ENCODE measurements at places on chromosomes 6 and 20. TPM values are rescaled to one million over a fixed set of nuclear protein-coding genes. Genes with fewer than 3 reads are reported as not detected.

Gene ARG1
- not detected for polyA plus RNA-seq

Gene UNC5CL
- 0.09 TPM for polyA plus RNA-seq

Gene TMEM74B
- polyA plus RNA-seq, result not detected

Gene LY6G5B
- polyA plus RNA-seq, result 55.1 TPM

Gene SYCP2L
- polyA plus RNA-seq, result not detected
